ENCODE measurements at places on chromosomes 5 and 9. TPM values are rescaled to one million over a fixed set of nuclear protein-coding genes. Genes with fewer than 3 reads are reported as not detected.

WDR38 gene
- not detected for total RNA-seq

PCDHGC5 gene
- 1.1 TPM for total RNA-seq

ZNF618 gene
- 3.7 TPM for total RNA-seq

AK8 gene
- total RNA-seq: 0.08 TPM

FIBCD1 gene
- not detected for total RNA-seq

TCF7 gene
- total RNA-seq: 1.8 TPM

VAV2 gene
- total RNA-seq: 12.6 TPM

GNE gene
- total RNA-seq: 177 TPM

SLC6A18 gene
- not detected for total RNA-seq

C9orf85 gene
- 3.9 TPM for total RNA-seq

ADAMTSL2 gene
- total RNA-seq: 18.2 TPM

LCN9 gene
- total RNA-seq: not detected

GBA2 gene
- 65.3 TPM for total RNA-seq

PCDHB13 gene
- total RNA-seq: 0.42 TPM

C9 gene
- 3,238 TPM for total RNA-seq

CCT5 gene
- total RNA-seq: 157 TPM

PHF24 gene
- total RNA-seq: 0.05 TPM

ARRDC3 gene
- total RNA-seq: 34.7 TPM

FAM153A gene
- 0.70 TPM for total RNA-seq

FBP2 gene
- not detected for total RNA-seq

ZNF366 gene
- 0.75 TPM for total RNA-seq

SPARC gene
- total RNA-seq: 96.6 TPM

SEC24A gene
- total RNA-seq: 21.0 TPM

CKS2 gene
- total RNA-seq: 3.1 TPM

ORM2 gene
- 4,866 TPM for total RNA-seq

IFNA14 gene
- total RNA-seq: not detected

CKMT2 gene
- total RNA-seq: 0.59 TPM

RAB3C gene
- 0.84 TPM for total RNA-seq

TEX48 gene
- total RNA-seq: not detected

SLCO4C1 gene
- 4.3 TPM for total RNA-seq

CD72 gene
- total RNA-seq: 4.7 TPM

PNPLA7 gene
- 6.5 TPM for total RNA-seq

CARD9 gene
- 3.1 TPM for total RNA-seq

SLC25A2 gene
- 0.42 TPM for total RNA-seq

UNC5A gene
- under 0.01 TPM for total RNA-seq

CNTLN gene
- total RNA-seq: 11.5 TPM

MEIKIN gene
- total RNA-seq: 0.51 TPM

PDCD1LG2 gene
- total RNA-seq: 1.2 TPM

ELAVL2 gene
- 0.19 TPM for total RNA-seq

ENC1 gene
- 20.7 TPM for total RNA-seq

CTXN3 gene
- not detected for total RNA-seq

CTSV gene
- 0.42 TPM for total RNA-seq

SOHLH1 gene
- total RNA-seq: not detected

OGN gene
- 0.92 TPM for total RNA-seq

KIF12 gene
- total RNA-seq: 3.8 TPM

MCIDAS gene
- total RNA-seq: not detected

IGIP gene
- 4.1 TPM for total RNA-seq

SIT1 gene
- 0.25 TPM for total RNA-seq

Data from liver (tissue), 10 donors.